Left lung (tissue), 14 donors: ENCODE measurements at places on chromosomes 4 and X. TPM values are rescaled to one million over a fixed set of nuclear protein-coding genes. Genes with fewer than 3 reads are reported as not detected.
A peak's percentile ranks its signal among the peaks of the same experiment; 100 is the strongest.

GRCh38 chr4:169665046-169665737 is 44.8 kb downstream of the CLCN3 start:
- peaks cover 3% of the 10 kb centered on the region for H3K36me3 ChIP-seq
- peaks cover 6% of the 10 kb centered on the region for H3K4me1 ChIP-seq
- no peaks in the 10 kb centered on the region for H3K27me3 ChIP-seq

DNA sequence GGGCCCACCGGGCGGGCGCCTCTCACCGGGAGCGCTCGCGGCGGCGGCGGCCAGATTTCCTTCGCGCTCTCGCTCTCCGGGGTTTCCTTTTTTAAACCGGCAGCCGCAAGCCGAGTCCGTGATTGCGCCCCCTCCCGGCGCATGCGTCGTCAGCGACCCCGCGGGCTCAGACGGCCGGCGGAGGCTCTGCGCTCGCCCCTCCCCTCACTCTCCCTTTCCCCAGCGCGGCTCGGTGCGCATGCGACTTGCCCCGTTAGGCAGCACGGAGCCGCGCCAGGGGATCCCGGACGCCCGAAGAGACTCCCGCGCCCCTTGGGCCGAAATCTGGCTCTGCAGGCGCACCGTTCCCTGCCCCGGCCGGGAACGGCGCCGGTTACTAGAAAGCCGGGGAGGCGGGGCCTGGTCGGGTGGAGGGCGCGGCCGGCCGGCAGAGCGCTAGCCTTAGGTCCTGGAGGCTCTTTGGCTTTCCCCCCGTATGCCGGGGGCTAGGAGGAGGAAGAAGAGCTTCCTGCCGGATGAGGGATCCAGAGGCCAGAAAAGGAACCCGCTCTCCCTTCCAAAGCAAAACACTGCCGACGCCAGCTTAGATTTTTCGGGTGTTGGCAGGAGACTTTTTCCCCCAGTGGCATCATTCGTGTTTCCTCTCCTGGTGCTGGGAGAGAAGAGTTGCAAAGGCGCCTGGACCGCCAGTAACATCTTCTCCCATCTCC is at the start of gene CLOCK:
Gene CLOCK, minus strand, starts transcription at position 154 of the 710 bp plus-strand sequence. CDS start 64,124 bp downstream, outside the sequence.
- H3K36me3 ChIP-seq = no peaks in the 10 kb centered on the region
- H3K27me3 ChIP-seq = no peaks in the 10 kb centered on the region

DNA sequence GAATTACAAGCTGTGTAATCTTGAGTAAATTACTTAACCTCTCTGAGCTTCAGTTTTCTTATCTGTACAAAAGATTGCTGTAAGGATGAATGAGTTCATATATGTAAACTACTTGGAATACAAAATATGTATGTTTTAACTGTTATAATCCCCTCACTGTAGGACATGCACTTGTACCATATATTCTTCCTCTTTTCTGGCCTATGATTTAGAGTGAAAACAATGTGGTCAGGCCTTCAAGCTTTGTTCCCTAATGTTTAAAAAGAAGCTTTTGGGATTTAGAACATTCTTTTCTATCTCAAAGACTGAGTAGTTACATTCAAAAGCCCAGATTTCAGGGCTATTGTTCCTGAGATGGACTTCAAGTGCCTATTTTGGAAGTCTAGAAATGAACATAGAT is 26.7 kb upstream of the GPRIN3 start:
- no peaks in the 10 kb centered on the region for H3K36me3 ChIP-seq
- no peak overlapping the region for H3K4me3 ChIP-seq
- H3K27me3 ChIP-seq = no peaks in the 10 kb centered on the region
- peaks cover 9% of the 10 kb centered on the region for H3K4me1 ChIP-seq

GRID2 gene
- 0.15 TPM for total RNA-seq

DNA sequence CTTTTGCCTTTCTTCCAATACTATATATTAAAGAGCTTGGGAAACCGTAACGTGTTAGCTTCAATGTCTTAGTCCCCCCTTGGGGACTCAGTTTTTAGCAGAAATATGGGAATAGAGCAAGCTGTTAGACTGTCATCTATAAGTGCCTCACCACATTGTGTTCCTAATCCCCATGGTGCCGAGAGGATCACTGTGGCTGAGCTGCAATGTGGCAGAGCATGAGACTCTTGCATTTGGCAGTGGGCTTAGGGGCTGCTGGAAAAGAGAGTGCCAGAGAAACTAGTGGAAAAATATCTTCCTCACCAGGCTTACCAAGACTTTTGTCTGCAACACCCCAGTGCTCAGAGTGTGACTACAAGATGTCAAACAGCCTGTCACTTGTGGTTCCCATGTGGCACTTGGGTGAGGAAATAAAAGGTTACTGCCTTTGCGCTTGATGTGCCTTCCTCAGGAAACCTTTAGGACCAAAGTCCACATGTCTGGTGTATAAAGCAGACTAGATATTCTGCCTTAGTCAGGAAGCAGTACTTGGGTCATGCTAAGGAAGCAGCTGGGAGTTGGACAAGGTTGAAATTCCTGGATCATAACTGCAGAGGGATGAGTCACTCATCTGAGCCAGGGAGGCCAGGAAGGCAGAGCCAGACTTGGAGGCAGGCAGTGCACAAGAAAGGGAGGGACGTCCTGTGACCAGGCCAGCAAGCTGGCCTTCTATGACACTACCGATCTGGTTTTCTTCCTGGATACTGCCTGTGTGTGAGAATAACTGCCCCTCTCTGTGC is 9.7 kb upstream of the MAGEA4 start:
- no peaks in the 10 kb centered on the region for H3K27me3 ChIP-seq
- no peak for DNase-seq
- H3K27ac ChIP-seq = no peak overlapping the region
- no peak overlapping the region for H3K4me3 ChIP-seq
- no peaks in the 10 kb centered on the region for H3K36me3 ChIP-seq

GRCh38 chrX:149487292-149487691 is 17.8 kb downstream of the IDS start:
- no peak overlapping the region for H3K27ac ChIP-seq
- no peaks in the 10 kb centered on the region for H3K4me1 ChIP-seq
- no peaks in the 10 kb centered on the region for H3K27me3 ChIP-seq
- no peak overlapping the region for H3K4me3 ChIP-seq

GRCh38 chrX:74514384-74514783 is 93.1 kb downstream of the SLC16A2 start:
- no peak overlapping the region for H3K4me3 ChIP-seq
- H3K36me3 ChIP-seq = no peaks in the 10 kb centered on the region
- DNase-seq = no peak
- H3K27ac ChIP-seq = no peak overlapping the region

DNA sequence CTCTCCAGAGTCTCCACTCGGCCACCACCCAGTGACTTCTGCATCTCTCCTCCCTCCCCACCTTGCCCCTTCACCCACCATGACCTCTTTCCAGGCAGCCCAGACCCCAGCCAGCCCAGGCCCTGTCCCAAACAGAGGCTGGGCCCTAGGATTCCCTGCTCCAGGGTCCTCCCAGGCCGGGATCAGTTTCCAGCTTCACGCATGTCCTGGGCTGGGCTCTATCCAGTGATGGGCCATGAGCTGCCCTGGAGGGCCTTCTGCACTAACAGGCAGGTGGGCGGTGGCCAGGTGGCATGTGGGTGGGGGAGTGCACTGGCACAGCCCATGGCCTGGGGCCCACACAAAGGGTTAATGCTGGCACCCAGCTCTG is 20.4 kb upstream of the ADD1 start:
- peaks cover 21% of the 10 kb centered on the region for H3K4me1 ChIP-seq
- H3K36me3 ChIP-seq = no peaks in the 10 kb centered on the region
- no peaks in the 10 kb centered on the region for H3K27me3 ChIP-seq
- H3K4me3 ChIP-seq = no peak overlapping the region

DNA sequence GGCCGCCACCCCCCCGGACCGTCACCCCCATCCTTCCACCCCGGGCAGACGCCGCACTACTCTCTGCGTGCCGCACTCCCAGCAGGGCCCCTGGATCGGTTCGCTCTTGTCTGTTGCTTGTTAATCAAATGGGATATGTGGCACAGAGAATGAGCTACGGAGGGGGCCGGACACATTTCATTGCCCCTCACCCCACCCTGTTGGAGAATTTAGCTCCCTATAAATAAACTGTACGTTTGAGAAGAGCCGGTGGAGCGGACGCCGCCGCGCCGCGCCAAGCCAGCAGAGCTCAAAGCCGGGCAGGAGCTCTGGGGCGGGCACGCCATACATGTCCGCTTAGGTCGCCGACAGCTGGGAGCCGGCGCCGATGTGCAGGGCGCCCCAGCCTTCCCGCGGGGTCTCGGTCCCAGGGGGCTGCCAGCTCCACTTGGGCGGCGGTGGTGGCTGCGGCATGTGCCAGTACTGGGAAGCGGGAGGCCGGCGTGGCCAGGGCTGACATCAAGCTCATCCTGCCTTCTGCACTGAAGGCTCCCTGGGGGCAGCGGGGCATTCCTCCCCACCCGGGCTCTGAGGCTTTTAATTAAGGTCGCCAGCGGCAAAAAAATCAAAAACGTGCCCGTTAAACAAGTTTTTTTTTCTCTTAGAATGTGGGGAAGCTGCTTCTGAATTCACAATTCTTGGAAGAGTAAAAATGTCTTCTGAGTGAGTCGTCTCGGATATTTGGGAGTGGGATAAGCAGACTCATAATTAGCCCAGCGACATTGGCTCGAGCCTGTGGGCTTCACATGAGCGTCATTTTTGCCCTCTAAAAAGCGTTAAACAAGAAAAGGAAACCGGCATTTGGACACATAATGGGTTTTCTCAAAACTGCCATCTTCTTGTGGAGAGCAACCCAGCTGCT is 1.1 kb upstream of the PCDH19 start:
- no peak overlapping the region for H3K27ac ChIP-seq
- H3K4me3 ChIP-seq = no peak overlapping the region

DNA sequence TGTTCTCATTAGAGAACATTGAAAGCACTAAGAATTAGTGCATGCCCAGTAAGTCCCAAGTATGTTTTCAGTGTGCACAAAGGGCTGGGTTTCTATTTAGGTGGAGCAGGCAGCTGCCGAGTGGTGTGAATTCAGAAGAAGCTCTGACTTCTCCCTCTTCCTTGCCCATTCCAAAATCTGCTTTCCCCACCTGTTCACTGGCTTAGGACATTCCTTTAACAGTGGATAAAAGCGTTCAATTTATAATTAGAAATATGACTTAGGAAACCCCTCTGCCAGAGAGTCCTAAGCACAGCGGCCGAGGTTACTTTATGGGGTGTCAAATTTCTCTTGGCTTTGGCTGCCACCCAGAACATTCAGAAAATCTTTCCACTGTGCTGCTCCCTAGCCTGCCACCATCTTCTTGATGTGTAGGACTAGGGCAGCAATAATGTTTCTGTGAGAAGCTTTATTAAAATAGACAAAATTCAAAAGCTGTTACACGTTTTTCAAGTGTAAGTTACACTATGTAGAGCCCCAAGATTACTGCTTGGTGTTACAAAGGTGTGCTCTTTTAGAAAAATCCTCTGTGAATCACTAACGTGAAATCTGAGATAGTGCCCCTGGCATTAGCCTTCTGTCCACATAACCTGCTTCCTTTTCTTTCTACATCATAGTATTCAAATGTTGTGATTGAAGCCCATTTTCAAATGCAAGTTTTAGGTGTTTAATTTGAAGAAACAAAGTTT is 191.6 kb upstream of the ANKRD50 start:
- peaks cover 4% of the 10 kb centered on the region for H3K4me1 ChIP-seq
- peak overlapping the region; percentile 42 for H3K27ac ChIP-seq
- H3K27me3 ChIP-seq = no peaks in the 10 kb centered on the region
- no peak overlapping the region for H3K4me3 ChIP-seq

DNA sequence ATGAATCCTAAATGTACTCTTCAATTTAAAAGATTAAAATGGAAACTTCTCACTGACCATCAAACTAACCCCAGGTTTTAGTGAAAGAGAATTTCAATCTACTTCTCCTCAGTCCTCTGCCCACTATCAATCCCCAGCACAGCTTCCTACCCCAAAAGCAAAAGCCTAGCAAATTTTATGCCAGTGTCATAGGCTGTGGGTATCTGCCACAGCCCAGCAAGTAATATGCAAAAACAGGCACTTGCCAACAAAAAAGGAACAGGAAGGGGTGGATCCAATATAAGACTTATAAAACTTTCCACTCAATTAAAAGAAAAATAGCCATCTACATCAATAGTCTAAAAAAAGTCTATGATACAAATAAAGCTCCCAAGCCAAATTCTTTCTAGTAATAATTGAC is 22.3 kb downstream of the CAMK2D start:
- no peak overlapping the region for H3K4me3 ChIP-seq
- no peaks in the 10 kb centered on the region for H3K27me3 ChIP-seq
- peaks cover 9% of the 10 kb centered on the region for H3K4me1 ChIP-seq
- H3K27ac ChIP-seq = no peak overlapping the region
- no peaks in the 10 kb centered on the region for H3K36me3 ChIP-seq
- no peak for DNase-seq

- DNase-seq = peak; percentile 36
- H3K27me3 ChIP-seq = no peaks in the 10 kb centered on the region
- no peaks in the 10 kb centered on the region for H3K36me3 ChIP-seq
- H3K4me1 ChIP-seq = no peaks in the 10 kb centered on the region
Observed at GRCh38 chr4:165152527-165152926, 39.9 kb upstream of the TMEM192 start.

GAGE12J gene
- total RNA-seq = not detected

AFM gene
- total RNA-seq = not detected

STATH gene
- not detected for total RNA-seq

STAP1 gene
- 0.50 TPM for total RNA-seq

DNA sequence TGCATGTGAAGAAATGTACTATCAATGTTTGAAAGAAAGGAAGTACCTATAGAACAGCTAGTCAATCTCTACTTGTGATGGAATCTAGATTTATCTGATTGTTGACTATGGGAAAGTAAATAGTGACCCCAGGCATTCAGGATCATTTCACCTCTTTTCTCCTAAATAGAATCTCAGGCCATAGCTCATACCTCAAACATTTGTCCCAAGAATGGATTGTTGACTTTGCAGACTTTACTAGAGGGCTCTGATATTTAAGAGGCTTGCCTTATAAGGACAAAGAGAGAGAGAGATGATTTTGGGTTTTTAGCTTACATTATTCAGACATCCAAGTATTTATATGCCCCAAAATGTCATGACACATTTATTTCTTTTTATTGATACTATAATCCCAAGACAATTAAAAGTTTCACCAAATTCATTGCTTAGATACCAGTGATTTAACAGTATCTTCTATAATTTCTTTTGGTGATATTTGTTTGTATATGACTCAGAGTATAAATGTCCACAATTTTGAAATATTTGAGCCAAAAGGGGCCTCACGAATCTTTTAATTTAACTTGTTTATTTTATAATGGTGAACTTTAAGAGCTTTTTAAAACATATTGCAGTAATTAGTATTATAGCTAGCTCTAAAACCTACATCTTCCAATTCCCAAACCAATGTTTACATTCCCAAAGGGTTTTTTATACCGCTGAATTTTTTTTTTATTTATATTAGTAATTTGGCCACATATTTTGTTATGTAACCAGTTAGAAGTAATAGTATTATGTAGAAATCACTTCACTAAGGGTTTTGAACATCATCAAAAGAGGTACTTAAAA is 614.1 kb downstream of the PCDH7 start:
- H3K27ac ChIP-seq = no peak overlapping the region
- H3K4me3 ChIP-seq = no peak overlapping the region
- DNase-seq = no peak
- no peaks in the 10 kb centered on the region for H3K36me3 ChIP-seq

DNA sequence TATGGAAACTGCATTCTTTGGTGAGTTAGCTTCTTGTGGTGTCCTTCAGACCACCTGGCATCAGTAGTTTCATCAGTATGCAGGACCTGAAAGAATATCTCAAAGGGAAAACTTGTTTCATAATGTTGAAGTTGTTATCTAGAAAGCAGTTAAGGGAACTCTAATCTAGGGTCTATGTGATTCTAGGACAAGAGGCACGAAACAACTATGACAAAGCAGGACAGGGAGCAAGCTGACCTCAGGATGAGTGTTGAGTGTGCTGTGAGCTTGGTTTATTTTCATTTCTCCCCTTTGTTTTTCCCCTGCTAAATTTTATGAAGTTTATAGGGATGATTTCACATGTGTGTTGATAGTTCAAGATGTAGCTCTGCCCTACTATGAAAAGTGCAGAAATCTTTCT is 65.7 kb downstream of the MXRA5 start:
- H3K4me1 ChIP-seq = no peaks in the 10 kb centered on the region
- no peak for DNase-seq
- no peaks in the 10 kb centered on the region for H3K36me3 ChIP-seq
